ENCODE measurements at places on chromosomes 13 and 19.

- peak; percentile 78 for DNase-seq
Measured at GRCh38 chr13:107866032-107866940, 349.1 kb downstream of the LIG4 start.

GRCh38 chr19:12705169-12705568, 8.7 kb upstream of the FBXW9 start:
- DNase-seq, result no peak

DNA sequence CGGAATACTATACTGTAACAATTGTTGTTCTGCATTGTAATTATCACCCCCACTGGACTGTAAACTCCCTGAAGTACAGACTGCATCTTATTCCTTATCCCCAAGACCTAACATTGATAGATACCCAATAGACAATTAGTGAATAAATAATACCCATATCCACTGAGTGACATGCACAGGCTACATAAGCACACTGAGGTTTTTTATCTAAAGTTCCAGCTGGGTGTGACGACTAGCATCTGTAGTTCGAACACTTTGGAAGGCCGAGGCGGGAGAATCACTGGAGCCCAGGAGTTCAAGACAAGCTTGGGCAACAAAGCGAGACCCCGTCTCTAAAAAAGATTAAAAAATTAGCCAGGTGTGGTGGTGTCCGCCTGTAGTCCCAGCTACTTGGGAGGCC, 2.5 kb downstream of the KPNA3 start:
- DNase-seq, result no peak

- DNase-seq, result no peak
Measured at GRCh38 chr13:32629313-32629712, 43.1 kb downstream of the PDS5B start.

GRCh38 chr13:21326155-21327031, 132.7 kb downstream of the ZDHHC20 start:
- no peak for DNase-seq

DNA sequence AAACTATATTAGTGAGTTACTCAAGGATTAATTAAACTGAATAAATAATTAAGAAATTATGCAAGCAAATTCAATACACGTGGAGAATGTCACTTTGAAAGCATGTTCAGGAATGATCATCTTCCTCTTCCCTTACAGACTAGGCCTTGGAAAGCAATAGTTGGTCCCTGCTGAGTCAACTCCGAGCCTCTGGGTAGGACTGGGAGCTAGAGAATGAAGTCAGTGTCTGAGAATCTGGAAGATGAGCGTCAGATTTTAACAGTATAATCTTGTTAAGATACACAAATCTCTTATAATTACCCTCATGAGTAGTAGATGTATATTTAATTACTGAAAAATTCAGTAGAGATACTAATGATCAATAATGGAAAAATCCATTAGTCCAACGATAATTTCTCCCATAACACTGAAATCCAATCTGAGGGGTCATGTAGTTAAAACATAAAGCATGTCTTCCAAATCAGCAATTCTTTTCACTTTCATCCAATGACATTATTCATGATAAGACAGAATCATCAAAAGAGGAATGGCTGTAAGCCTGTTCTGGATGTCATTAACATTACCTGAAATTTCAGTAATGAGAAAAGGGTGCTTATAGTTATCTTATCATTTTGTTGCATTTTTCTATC, 423.0 kb downstream of the DCT start:
- no peak for DNase-seq

DNA sequence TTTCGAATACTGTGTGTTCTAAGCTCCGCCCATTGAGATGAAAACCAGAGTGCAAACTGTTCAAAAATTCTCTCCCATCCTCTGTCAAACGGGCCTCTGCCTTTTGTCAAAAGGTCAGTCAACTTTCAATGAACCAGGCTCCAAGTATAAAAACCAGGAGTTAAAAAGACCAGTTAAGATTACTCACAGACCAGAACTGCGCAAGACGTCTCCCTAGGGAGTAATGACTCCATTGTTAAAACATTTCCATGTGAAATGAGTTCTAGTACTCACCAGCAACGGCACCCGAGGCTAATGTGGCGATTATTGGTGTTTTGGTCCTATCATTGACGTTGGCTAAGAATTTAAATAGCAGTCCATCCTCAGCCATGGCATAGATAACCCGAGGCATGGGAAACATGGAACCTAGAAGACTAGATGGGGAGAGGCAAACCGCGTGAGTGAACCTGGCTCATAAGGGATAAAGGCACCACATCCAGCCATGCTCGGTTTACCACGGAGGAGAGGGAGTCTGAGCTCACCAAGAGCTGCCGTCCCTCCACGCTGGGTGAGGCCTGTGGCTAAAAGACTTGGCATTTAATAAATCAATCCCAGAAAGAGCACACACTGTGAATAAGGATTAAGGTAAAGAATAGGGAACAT, 73.3 kb downstream of the SLC7A1 start:
- no peak for DNase-seq
